Fibroblast of skin of back (primary cell): ENCODE measurements at places on chromosomes 11 and 22.
A peak's percentile ranks its signal among the peaks of the same experiment; 100 is the strongest.

- DNase-seq, result peak; percentile 88
Observed at GRCh38 chr11:29018631-29019030, 910.4 kb downstream of the METTL15 start.

DNA sequence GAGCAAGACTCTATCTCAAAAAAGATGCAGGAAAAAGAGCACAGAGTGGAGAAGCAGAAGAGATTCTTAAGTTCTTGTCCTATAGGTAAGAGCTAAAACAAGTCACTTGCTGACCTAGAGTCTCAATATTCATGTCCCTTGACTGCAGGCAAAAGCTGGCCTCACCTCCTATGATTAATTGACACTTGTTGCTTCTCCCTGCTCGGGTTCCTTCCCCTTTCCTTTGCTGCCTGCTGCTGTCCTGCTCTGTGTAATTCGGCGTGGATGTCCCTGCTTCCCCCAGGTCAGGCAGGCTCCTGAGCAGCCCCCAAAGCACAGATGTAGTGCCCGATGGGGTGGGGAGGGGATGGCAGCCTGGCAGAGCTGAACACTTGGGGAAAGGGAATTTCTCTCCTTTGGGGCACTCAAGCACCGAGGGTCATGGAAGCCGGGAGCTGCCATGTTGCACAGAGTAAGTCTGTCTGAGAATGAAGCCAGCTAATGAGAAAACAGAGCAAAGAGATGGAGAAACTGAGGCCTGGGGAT, 60.8 kb upstream of the NUP50 start:
- no peak for DNase-seq

- no peak for DNase-seq
Observed at GRCh38 chr11:75087319-75088305, 9.1 kb downstream of the OR2AT4 start.

- no peak for DNase-seq
Observed at GRCh38 chr11:94011478-94011877, 9.7 kb upstream of the HEPHL1 start.

DNA sequence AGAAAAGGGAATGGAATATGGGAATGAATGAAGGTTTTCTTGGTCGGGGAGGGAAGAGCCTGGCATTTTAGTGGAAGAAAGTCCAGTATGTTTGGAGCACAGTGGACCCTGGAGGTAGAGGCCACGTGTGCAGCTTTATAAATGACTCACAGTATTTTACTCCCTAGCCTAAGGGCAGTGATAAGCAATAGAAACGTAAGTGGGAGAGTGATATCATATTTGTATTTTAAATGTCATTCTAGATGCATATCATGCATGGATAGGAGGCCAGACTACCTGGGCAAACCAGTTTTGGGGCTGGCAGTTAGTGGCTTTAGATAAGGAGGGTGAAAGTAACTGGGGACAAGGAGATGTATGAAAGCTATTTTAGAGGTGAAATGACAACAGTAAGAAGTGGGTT, 174.1 kb downstream of the ARHGAP42 start:
- DNase-seq, result no peak

DNA sequence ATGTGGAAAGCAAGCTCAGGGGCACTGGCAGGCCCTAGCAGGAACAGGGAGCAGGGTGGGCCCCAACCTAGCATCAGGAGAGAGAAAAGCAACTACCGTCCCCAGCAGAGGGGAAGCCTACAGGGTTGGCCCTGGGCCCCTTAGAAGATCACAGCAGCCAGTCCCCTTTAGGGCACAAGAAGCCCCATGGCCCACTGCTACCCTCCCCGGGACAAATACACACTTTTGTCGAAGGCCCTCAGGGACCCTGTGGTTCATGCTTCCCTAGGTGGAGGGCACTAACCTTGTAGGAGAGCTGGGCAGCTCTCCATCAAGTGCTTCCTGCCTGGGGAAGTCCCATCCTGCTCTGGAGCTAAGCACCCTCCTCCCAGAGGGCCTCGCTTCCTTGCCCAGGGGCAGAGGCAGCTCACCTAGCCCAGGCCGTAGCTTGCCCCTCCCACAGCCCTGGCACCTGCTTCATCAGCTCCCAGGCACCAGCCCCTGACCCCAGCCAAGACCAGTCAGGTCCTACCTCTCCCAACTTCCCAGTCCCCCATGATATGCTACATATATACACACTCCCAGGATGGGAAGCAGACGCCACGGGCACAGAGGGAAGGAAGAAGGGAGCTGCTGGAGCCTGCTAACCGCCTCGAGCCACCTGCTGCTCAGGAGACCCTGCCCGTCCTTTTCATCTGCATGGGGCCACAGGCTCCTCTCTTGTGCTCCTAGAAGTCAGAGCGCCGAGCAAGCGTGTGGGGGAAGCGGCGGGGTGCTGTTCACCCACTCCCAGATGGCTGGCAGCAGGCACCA, 20.1 kb downstream of the SUN2 start:
- DNase-seq, result no peak

- peak; percentile 88 for DNase-seq
Observed at GRCh38 chr11:35623621-35624168, 5.4 kb downstream of the FJX1 start.

DNA sequence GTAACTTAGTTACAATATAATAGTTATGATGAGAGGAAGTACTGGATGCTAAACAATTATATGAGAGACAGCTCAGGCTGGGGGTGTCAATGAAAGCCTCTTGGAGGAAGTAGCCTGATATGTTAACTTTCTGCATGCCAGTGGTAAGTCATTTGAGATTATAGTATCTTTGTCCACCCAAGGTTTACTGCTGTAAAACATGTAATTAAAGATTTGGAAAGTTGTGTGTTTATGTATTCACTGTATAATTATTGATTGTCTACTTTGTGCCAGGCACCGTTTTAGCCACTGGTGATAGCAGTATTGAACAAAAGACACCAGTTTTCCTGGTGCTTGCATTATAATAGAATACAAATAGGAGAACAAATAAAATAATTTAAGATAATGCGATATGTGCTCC, 624 bp upstream of the DNAJB7 start:
- no peak for DNase-seq

DNA sequence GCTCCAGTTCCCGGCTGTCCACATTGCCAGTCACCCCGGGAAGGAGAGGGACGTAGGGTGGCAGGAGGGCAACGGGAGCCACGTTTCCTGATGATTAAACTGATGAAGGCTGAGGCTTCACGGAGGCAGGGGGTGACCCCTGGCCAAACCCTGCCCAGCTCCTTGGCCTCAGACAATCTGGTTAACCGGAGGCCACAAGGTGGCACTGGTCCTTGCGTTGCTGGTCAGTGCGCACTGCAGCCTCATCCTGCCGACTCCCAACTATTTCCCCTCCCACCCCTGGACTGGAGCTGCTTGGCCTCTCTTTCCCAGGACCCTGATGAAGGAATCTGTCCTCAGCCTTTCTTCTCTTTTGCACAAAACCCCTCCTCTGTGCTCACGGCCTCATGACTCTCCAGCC, 75.3 kb downstream of the PDE2A start:
- peak; percentile 28 for DNase-seq

DNA sequence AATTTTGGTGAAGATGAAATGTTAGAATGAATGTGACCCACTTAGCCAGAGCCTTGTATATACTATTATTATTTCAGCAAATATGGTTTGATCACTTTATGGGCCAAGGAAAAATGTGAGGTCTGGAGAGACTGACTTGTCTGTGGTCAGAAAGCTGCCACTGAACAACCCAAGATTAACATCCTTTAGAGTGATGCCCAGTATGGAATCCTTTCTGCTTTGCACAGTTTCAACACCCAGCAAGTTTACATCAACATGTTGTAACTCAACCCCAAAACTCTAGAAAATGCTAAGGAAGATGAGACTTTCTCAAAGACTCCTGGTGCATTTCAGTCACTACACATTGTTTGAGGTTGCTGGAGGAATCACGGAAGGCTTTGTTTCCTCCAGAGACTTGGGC, 107.7 kb downstream of the SNX19 start:
- no peak for DNase-seq

DNA sequence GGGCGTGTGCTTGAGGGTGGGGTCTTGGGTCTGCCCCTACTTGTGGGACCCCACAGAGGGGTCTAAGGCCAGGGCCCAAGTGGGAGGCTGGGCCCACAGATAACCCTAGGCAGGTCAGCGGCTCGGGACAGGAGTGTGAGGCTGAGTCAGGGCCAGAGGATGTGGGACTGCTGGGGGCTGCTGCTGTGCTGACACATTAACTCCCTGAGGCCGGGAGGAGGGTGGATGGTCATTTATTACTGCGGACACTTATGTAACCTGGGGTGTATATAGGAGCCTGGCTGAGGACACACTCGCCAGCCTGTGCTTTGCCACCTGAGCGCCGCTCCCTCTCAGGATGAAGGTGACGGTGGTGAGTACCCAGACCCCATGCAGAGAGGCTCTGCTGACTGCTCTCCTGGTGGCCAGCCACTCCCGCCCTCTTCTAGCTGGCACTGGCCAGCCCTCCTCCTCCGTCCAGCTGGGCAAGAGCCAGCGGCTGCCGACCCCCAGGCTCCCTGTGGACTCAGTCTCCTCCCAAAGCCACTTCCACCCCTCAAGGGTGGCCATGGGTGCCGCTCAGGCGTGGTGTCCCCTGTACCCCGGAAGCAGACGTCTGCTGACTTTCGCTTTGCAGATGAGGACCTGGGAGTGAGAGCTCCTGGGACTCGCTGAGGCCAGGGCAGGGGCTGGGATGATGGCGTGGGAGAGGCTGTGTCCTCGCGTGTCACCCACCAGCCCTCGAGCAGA, at the start of gene MIOX:
Gene MIOX, plus strand, starts transcription at position 299 of the 729 bp plus-strand sequence. Its CDS starts 39 bp downstream, at position 338.
- no peak for DNase-seq
